Fibroblast of skin of right quadriceps (primary cell): ENCODE measurements at places on chromosomes 6 and 20.

- DNase-seq, result no peak
These were observed 328.5 kb upstream of the QKI start for GRCh38 chr6:163085861-163086623.

GRCh38 chr6:37699887-37700619 lies 2.4 kb upstream of the MDGA1 start:
- DNase-seq, result no peak

- DNase-seq, result peak; percentile 70
These were observed 31.8 kb downstream of the PSMB9 start for GRCh38 chr6:32885698-32886286.

- DNase-seq, result peak; percentile 56
These were observed 131.1 kb downstream of the TBXT start for GRCh38 chr6:166036316-166037095.

- no peak for DNase-seq
These were observed 130.0 kb upstream of the DTNBP1 start for GRCh38 chr6:15792842-15793241.
